RWPE2 (cell line): ENCODE measurements at places on chromosomes 7 and 10.

- DNase-seq = no peak
These were observed 4.4 kb downstream of the UNC5B start for GRCh38 chr10:71216751-71217265.

DNA sequence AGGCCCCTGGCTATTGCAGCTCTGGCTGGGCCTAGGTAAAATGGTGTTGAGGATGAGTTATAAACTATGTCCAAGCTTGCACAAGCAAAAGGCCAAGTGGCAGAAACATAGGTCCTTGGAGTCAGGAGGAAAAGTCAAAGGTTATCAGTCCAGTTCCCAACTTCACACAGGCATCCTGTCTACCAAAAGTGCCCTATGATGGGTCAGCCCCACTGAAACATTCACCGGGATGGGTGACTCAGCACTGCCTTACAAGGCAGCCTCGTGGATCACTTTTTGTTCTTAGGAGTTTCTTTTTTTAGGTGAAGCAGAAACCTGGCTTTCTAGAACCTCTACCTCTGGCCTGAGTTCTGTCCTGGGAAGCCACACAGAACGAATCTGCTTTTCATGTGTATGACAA is 158.8 kb upstream of the LYZL2 start:
- no peak for DNase-seq

- DNase-seq = no peak
These were observed 3.2 kb downstream of the SFMBT2 start for GRCh38 chr10:7407368-7408290.

- no peak for DNase-seq
These were observed 132.3 kb downstream of the CREB5 start for GRCh38 chr7:28544453-28545117.

- DNase-seq = no peak
These were observed 21.3 kb upstream of the AGR2 start for GRCh38 chr7:16826060-16826459.

GRCh38 chr10:62866941-62867340 is 50.8 kb upstream of the EGR2 start:
- DNase-seq = no peak

GRCh38 chr7:158428837-158429753 is 158.5 kb downstream of the PTPRN2 start:
- DNase-seq = no peak

- DNase-seq = no peak
These were observed 555.0 kb downstream of the INHBA start for GRCh38 chr7:41147606-41148485.

DNA sequence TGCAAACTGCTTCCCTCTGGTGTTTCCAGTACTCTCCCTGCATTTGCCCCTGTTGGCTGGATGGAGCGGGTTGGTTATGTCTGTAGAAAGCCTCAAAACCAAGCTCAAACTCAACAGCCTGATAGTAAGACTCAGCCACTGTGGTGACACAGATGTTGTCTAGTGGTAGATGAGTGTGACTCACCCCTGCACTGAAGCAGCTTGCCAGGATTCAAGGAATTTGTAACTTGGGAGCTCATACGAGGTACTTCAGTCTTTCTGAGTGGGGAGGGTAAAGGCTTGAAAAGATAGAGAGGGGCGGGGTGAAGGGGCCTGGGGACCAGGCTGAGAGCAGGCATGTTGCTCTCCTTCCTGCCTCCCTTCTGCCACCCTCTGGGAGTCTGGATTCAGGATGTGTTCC is 22.9 kb upstream of the AQP1 start:
- DNase-seq = no peak

DNA sequence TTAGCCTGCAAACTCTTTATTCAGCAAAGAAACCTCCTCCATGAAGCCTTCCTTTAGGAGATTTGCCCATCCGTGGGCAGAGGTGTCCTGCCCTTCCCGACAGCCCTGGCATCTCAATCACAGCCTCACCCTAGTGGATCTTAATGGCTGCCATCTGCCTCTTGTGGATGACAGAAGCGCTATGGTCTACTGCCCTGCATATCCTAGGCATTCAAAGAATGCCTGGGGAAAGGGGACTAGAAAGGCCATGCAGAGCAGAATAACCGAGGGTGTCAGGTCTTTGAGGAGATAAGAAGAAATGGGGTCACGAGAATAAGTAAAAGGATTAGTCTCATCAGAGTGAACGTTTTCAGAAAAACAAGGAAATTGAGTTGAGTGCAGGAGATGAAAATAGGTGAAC is 57.7 kb upstream of the SPOCK2 start:
- no peak for DNase-seq

DNA sequence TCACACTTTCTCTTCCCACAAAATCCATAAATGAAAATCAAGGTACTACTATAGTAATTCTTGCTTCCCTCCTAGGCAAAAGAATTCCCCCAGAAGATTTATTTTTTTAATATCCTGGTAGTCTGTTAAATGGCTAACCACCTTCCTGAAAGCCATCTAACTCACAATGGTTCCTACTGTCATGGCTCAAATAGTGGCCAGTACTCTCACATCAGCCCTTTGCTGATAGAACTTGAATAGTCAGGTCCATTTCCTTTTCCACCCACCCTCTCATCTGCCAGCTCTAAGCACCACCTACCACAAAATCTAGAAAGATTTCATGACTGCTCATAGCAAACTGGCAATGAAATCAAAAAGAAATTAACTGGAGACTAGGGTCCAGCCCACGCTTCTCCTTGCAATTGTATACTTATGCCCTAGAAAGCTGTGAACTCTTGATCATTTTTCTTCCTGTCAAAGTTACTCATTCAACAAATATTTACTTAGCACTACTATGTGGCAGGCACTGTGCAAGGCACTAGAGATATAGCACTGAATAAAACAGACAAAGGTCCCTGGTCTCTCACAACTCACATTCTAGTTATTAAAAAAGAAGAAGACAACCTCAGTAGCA is 60.4 kb downstream of the ARMH3 start:
- DNase-seq = no peak

DNA sequence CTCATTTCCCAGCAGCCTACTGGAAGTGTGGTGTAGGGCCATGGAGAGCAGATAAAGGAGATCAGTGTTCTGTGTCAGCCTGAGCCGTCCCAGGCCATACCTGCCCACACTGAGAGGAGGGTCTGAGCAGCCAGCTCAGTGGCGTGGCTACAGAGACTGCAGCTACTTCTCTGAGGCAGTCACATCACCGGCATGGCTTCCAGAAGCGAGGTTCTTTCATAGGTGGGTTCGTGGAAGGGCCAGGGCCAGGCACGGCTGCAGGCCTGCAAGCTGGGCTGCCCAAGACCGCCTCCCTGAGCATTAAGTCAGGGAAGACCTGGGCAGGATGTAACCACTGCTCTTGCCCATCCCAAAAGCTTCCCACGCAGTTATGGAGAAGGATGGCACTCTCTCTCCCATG is 34.9 kb downstream of the LDB3 start:
- peak; percentile 29 for DNase-seq

GRCh38 chr7:148485618-148486017 is 104.9 kb upstream of the C7orf33 start:
- DNase-seq = no peak

- DNase-seq = no peak
These were observed 2.5 kb upstream of the CFAP58 start for GRCh38 chr10:104351061-104351702.

DNA sequence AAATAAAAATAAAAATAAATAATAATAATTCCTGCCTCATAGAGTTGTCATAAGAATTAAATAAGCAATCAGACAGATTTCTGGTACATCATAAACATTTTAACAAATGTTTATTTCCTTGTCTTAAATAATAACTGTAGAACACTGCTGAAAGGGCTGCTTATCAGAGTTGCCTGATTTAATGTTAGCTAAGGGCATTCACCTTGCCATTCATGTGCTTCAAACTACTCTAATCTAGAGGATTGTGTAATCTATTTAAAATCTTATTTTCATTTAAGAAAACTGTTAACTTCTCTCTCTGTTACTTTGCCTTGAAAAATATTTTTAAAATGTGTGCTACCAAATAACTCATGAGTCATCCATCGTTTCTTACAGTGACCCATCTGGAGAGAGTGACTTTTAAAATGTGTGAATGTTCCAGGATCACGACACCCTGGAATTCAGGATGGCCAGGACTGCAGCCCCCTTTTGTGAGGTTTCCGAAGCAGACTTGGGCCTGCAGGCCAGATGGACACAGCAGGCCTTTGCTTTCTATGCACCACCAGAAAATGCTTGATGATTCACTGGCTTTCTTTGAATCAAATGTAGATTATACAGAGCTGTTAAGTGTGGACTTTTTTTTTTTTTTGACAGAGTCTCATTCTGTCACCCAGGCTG is 109.1 kb upstream of the TNS3 start:
- no peak for DNase-seq

DNA sequence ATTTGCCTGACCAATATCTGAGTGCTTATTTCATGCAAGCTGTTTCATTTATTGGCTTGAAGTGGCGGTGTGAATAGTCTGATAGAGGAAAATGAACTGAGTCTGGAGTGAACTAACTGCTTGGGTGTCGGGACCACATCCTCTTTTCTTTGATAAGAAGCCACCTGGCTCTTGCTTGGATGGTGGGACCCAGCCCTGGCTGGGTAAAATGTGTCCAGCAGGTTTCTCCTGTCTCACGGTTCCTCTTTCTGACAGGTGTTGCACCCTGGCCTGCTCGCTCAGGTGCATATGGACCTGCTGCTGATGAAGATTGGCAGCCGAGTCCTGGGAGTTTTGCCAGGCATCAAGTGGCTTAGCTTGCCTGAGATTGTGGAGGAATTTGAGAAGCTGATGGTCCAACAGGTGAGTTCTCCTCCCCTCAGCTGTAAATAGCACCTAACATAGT is 1.6 kb downstream of the ADCK2 start:
- DNase-seq = no peak

GRCh38 chr7:19963695-19964094 is 190.3 kb upstream of the TMEM196 start:
- DNase-seq = no peak

- DNase-seq = no peak
These were observed 496.9 kb upstream of the MBL2 start for GRCh38 chr10:53269482-53269881.

DNA sequence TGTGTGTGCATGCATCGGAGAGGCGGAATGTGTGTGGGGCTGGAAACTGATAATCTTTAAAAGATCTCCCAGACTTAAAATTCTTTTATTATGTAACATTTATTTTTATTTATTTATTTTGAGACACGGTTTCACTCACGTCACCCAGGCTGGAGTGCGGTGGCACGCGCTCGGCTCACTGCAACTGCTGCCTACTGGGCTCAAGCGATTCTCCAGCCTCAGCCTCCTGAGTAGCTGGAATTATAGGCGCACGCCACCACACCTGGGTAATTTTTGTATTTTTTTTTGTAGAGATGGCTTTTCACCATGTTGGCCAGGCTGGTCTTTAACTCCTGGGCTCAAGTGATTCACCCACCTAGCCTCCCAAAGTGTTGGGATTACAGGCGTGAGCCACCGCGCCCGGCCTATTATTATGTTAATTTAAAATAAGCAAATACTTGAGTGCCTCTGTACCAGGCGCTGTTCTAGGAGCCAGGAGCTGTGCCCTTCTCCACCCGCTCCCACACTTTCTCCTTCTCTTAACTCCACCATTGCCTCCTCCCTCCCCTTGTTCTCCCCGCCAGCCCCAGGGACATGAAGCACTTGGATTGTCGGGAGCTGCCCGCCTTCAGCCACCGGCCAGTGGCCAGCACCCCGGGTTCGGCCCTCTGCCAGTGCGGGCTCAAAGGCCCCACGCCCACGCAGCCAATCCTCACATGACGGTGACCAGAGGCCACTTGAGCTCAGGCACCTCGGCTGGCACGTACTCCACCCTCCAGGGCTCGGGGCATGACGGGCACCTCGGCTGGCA is 163.6 kb downstream of the DNAJB6 start:
- DNase-seq = no peak

- DNase-seq = peak; percentile 23
These were observed 350.0 kb downstream of the GLRX3 start for GRCh38 chr10:130485958-130486895.

DNA sequence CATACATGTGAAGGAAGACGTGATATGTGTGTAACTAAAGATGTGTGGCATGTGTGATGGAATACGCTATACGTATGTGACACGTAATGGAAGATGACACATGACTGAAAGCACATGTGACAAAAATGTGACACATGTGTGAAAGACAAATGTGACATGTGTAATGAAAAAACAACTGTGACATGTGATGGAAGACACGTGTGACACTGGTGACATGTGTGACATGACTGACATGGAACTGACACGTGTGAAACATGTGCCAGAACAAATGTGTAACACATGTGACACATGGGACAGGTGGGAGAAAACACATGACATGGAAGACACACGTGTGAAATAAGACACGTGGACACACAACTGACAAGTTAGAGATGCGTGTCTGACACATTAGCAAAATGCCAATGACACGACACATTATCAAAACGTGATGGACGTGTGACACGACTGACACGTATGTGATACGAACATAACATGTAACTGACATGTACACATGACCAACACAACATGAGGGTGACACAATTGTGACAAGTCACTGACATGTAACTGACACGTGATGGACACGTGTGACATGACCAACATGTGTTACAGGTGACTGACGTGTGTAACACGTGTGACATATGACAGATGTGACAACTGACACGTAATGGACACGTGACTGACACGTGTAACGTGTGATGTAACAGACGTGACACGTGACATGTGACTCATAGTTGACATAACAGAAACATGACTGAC is 24.4 kb downstream of the CRPPA start:
- DNase-seq = no peak

GRCh38 chr7:148368562-148368961 is 222.0 kb upstream of the C7orf33 start:
- no peak for DNase-seq

DNA sequence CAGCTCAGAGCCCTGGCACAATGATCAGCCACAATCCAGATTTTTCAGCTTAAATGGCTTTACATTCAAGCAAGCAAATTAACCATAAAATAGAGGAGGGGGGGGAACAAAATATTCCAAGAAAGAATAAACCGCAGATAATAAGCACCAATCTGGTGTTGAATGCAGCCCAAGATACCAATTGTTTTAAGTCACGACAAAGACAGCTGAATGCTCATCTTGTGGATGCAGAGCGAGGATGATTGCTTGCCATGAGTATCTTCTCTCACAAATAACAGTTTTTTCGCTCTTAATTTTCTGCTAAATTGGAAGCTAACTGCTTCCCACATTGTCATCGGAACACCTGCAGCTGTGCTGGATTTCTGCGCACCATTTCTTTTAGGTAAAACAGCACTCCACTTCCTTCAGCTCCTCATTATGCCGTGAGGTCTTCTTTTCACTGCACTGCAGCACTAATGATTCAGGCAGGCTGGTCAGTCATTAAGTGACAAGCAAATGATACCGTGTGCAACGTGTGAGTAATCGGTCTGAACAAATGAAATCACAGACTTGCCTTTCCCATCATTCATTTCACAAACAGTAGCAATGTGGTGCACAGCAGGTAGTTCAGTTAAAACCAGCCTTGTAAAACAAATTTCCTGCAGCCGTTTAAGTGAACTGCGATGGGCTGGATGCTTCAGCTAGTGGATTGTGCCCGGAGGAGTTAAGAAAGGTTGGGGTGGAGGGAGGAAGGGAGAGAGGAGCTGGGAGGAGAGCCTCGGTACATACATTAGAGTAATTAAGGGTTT is 106.4 kb upstream of the CDCA7L start:
- no peak for DNase-seq
